Stimulated activated CD4-positive, alpha-beta T cell treated with anti-CD3 and anti-CD28 coated beads, Interleukin-4, amount 100 ng/mL, for 4 hours (primary cell): ENCODE measurements at places on chromosomes 6 and 20.
A peak's percentile ranks its signal among the peaks of the same experiment; 100 is the strongest.

DNA sequence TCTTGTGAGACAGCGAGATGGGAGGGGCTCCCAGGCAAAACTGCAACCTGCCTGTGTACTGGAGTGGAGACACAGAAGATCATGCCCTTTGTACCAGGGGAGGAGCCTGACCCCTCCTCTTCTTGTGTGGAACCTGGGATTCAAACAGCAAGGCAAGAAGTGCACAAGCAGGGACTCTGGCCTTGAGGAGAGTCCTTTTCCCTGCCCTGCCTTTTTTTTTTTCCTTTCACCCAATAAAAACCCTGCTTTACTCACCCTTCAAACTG is 251.8 kb upstream of the OPRM1 start:
- DNase-seq = no peak

GRCh38 chr6:111750753-111751673 is 122.2 kb downstream of the FYN start:
- DNase-seq = peak; percentile 46

DNA sequence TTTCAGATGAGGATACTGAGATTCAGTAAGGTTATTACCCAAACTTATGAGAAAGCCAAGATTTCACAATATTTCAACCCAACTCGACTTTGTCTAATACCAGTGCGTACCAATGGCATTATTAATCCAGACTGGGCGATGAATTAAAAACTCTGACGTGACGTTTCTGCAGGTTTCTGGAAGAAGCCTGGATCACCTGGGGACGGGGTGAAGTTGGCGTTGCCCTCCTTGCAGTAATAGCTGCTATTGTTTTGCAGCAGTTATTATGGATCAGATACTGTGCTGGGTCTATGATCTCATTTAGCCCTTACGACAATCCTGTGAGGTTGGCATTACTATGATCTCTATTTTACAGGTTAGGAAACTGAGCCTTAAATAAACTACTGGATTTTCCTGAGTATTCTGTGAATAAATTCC is 569 bp upstream of the CDC5L start:
- DNase-seq = no peak

DNA sequence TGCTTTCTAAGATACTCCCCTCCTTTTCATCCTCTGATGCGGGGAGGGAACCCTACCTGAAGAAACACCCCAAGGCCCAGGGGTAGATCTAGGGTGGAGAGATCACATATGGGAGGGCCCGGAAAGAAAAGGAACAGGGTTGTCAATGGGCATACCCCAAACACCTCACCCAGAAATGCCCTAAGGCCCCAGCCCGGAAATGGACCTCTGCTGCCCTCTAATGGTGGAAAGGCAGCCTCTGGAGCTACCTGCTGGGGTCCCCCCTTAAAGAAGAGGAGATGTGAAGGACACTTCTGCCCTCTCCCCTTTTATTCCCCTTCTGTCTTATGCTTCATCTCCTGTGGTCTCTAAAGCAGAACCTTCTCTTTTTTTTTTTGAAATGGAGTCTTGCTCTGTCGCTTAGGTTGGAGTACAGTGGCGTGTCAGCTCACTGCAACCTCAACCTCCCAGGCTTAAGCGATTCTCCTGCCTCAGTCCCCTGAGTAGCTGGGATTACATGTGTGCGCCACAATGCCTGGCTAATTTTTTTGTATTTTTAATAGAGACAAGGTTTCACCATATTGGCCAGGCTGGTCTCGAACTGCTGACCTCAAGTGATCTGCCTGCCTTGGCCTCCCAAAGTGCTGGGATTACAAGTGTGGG is 458 bp upstream of the ARMC12 start:
- DNase-seq = peak; percentile 78

DNA sequence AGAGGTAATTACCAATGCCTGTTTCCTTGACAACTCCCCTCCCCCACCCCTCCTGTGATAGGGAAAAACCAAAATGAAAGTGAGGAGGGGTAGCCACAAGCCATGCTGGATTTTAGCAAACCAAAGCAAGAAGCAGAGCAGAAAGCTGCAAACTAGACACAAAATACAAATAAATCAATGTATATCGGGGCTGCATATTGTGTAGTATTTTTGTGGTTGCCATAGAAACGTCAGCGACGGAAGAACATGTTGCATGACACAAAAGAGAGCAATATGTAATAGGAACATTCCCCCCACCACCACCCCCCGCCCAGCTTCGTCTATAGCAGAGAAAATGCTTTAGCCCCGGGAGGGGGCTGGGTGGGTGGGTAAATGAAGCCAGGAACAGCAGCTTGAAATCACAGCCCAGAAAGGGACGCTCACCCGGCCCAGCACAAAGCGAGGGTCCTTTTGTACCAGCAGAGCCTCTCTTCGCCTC is 548 bp downstream of the AGPAT4 start:
- DNase-seq = peak; percentile 7

- DNase-seq = no peak
Observed at GRCh38 chr6:170505306-170505705, 47.8 kb downstream of the PSMB1 start.

GRCh38 chr6:90385759-90386313 is 89.2 kb upstream of the BACH2 start:
- DNase-seq = no peak

- DNase-seq = no peak
Observed at GRCh38 chr20:41627611-41628244, 9.6 kb upstream of the CHD6 start.

DNA sequence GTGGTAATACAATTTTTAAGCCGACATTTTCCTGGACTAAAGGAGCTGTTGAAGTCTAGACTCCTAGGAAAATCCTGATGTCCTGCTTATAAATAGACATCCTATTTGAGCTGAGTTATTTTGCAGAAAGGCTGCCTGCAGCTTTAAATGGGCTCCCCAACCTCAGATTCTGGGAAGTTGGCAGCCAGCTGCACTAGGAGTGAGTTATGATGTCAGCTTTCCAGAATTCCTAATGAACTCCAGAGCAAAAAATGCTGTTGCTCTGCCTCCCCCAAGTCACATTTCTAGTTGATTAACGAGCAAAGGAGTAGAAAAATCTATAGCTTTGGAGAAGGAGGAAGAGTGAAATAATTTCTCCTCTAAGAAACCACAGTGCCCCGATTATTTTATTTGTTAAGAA is 346.3 kb upstream of the SULF2 start:
- no peak for DNase-seq

DNA sequence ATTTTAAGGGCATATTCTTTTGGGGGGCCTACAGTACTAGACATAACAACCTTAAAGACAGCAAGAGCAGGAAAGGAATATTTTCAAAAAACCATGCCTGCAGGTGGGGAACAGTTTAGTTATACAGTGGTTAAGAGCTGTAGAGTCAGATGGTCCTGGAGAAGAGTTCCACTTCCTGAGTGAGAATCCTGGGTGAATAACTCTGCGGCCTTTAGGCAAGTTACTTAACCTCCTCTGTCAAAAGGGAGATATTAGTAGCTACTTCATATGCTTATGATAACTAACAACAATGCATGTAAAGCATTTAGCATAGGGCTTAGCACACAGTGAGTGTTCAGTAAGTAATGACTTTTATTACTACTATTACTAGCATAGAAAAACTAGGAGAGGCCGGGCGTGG is 119.2 kb upstream of the TAB2 start:
- DNase-seq = no peak

- DNase-seq = no peak
Observed at GRCh38 chr20:11057624-11058023, 383.8 kb upstream of the JAG1 start.

DNA sequence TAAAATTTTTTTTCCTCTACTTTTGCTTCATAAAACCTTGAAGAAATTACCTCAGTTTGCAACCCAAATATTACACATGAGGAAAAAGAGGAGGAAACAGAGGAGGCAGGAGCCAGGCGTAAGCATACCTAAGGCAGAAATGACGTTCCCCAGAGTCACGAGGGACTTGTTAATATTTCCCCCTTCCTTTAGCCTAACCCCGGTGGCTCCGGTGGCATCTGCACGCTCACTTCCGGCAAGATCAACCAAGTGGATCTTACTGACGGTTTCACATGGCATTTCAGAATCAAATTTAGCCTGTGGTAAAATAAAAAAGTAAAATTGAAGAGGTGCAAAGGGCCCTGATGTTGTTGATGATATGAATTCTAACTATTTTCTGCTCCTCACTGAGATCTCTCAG is 67.4 kb downstream of the KIF16B start:
- no peak for DNase-seq

GRCh38 chr6:54846857-54847674 is 495 bp downstream of the FAM83B start:
- no peak for DNase-seq

GRCh38 chr20:58996226-58996611 is 10.8 kb downstream of the CTSZ start:
- DNase-seq = no peak

DNA sequence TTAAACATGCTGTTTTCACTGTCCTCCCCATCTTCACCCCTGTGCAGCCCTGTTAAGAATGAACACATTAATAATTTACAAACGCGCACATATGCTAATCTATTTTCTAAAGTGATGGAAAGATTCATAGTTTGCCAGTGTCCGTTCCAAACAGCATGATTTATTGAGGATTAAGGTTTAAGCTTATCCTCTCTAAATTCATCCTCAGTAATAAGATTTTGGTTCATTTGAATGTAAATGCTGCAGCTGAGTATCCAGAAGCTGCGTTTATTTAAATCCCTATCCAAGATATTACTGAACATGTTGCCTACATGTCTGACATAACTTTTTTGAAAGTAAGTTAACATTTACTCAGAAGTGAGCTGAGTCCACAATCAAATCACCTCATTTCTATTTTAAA is 42.8 kb upstream of the FAM135A start:
- DNase-seq = no peak

DNA sequence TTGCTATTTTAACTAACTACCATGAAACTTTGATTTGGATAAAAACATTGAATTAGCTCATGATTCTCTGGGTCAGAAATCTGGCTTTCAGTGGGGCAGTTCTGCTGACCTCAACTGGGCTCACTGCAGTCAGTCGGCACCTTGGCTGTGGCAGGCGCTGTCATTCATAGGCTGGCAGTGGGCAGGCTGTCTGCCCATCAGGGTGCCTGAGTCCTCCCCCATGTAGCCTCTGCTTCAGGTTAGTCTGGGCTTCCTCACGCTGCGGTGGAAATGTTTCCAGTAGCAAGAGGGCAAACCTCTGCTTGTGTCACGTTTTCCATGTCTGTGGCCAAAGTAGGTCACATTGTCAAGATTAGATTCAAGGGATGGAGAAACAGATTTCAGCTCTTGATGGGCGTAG is 251.0 kb upstream of the TCF21 start:
- DNase-seq = no peak

- DNase-seq = peak; percentile 38
Observed at GRCh38 chr6:142845624-142846458, 99.1 kb downstream of the HIVEP2 start.

DNA sequence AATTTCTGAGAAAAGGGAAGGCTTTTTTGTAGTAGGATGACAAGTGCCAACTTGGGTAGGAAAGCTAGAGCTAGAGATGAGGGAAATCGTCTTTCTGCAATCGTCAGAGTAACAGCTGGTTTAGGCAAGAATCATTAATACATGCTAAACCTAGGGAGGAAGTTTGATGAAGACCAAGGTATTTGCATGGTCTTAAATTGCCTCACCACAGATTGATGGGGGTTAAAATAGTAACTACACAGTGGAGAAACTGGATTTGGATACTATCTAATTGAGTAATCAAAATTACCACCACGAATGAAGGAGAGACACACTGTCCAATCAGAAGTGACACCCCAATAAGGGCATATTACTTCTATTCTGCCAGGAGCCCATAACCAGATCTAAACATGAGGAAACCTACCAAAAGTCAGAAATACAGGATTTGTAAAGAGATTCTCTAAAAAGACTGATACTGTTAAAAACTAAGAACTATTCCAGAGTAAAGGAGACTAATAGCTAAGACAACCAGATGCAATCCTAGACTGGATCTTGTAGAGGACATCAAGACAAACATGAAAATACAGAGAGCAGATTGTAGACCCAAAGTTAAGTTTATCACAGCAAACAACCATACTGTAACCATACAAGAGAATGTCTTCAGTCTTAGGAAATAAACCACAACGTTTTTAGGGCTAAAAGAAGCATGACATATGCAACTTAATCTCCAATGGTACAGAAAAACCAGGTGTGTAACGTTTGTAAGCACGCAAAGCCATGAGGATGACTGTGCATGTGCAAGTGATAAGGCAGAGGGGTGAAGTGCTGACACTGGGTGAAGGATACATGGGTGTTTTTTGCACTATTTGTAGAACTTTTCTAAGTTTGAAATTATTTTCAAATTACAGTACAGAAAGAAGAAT is 21.8 kb downstream of the SNX5 start:
- DNase-seq = no peak

GRCh38 chr6:72580281-72580940 is 41.5 kb upstream of the KCNQ5 start:
- no peak for DNase-seq

GRCh38 chr6:151142676-151143075 is 97.1 kb upstream of the AKAP12 start:
- no peak for DNase-seq

- DNase-seq = no peak
Observed at GRCh38 chr6:30939473-30939872, 1.3 kb upstream of the MUCL3 start.

- DNase-seq = no peak
Observed at GRCh38 chr20:37137547-37137946, 41.6 kb upstream of the RPN2 start.

- no peak for DNase-seq
Observed at GRCh38 chr6:157305670-157306653, 17.4 kb downstream of the TMEM242 start.

- no peak for DNase-seq
Observed at GRCh38 chr6:56951049-56951831, 3.7 kb upstream of the BEND6 start.

DNA sequence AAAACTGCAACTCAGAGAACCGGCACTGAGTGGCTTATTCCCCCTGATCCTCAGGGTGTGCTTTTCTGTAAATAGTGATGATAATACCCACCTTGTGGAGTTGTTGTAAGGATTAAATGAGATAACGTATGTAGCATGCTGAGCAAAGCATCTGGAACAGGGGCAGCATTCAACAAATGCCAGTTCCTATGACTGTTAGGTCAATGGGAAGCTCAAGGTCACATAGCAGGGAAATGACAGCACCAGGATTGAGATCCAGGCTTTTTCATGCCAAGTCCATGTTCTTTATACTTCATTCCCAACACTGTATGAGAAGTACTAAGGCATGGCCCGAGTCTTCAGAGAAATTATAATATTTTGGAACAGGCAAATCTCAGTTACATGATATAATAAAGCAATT is 5.1 kb downstream of the RCAN2 start:
- no peak for DNase-seq

- DNase-seq = no peak
Observed at GRCh38 chr6:37020812-37021211, 15.4 kb downstream of the FGD2 start.
